ENCODE measurements at places on chromosomes 5 and 9. TPM values are rescaled to one million over a fixed set of nuclear protein-coding genes. Genes with fewer than 3 reads are reported as not detected.

The ACSL6 gene
- 22.7 TPM for total RNA-seq

The SDHA gene
- total RNA-seq: 171 TPM

The NTRK2 gene
- 0.26 TPM for total RNA-seq

- no peak for DNase-seq
These were observed 11.7 kb upstream of the IFNA5 start for GRCh38 chr9:21316860-21317259.

DNA sequence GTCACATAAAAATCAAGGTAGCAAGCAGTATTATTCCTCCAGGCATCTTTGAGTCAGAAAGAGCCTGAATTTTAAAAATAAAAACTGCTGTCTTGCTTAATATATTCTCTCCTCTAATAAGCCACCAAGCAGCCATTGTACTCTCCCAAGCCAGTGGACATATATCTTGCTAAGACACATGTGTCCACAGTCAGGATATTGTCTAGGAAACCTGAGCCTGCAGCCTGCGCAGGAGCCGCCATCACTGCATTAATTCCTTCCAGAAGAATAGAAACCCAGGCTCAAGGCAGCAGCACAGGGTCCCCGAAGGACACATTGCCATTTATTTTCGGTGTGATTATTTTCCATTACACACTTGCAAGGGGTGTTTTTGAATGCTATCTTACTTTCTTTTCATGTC lies 345.3 kb downstream of the ARHGEF28 start:
- no peak for DNase-seq

DNA sequence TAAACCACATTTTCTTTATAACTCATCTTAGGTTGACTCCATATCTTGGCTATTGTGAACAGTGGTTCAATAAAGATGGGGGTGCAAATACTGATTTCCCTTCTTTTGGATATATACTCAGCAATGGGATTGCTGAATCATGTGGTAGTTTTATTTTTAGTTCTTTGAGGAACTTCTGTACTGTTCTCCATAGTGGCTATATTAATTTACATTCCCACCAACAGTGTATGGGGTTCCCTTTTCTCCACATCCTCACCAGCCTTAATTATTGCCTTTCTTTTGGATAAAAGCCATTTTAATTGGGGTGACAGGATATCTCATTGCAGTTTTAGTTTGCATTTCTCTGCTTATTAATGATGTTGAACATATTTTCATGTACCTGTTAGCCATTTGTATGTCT lies 107.7 kb upstream of the EQTN start:
- DNase-seq: no peak

DNA sequence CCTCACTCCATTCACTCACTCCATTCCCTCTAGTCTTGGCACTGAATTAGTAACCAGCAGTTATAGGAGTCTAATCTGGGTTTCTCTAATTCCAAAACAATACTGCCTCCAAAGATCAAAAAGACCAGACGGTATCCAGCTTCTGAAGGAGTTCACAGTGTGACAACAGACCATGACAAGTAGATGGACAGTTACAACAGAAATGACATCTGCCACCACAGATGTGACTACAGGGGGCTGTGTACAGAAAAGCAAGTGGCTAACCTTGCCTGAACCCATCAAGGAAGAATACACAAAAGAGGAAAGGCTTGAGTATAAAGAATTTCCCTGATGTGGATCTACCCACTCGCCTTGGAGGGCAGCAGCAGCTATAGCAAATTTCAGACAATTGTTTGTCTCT lies 112.4 kb downstream of the ACTL7B start:
- DNase-seq: no peak

- no peak for DNase-seq
These were observed 26.4 kb upstream of the PRUNE2 start for GRCh38 chr9:76932265-76932664.

DNA sequence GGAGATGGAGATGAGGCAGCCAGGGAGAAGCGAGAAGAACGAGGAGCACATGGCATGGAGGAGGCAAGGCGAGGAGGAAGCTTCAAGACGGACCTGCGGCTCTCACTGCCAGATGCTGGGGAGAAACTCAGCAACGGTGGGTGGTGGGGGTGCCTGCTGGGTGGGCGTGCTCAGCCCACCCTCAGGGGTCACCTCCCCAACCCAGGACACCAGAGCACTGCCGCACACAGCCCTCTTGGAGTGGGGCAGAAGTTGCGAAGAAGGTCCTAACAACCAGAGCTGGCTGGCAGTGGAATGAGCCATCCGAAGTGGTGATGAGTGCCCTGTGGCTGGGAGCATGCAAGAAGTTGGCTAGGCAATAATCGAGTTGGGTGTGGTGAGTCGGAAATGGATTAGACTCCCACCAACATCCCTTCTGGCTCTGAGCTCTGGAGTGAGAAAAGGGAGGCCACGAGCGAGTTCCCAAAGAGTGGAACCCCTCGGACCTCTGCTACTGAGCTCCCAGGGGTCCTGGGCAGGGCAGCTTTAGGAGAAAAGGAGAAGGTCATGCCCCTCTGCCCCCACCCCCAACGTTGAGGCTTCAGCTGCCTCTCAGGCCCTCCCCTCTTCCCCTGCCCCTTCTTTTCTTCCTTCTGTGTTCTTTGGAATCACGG lies 212.7 kb upstream of the MVB12B start:
- no peak for DNase-seq

GRCh38 chr5:135887881-135888614 lies 7.6 kb downstream of the IL9 start:
- no peak for DNase-seq

Measured in CD8-positive, alpha-beta memory T cell (primary cell).